Cerebellar nuclear complex (tissue), 1 donor: ENCODE measurements at places on chromosomes 16 and 17.

DNA sequence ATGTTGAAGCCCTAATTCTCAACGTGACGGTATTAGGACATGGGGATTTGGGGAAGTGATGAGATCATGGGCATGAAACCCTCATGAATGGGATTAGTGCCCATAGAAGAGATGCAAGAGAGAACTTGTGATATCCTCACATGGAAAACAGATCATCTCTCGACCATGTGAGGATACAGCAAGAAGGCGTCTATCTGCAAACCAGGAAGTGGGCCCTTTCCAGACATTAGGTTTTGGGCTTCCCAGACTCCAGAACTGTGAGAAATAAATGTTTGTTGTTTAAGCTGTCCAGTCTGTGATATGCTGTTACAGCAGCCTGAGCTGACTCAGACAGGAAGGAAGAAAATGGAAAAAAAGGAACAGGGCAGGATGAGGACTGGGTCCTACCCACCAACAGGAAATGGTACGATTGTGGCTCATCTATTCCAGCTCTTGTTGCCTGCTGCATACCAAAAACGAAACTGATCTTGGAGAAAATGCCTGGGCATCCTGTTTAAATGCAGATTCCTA, 21.9 kb upstream of the SSTR2 start:
- DNase-seq, result no peak

GRCh38 chr16:88967830-88968588, 9.0 kb downstream of the CBFA2T3 start:
- DNase-seq, result no peak

- DNase-seq, result no peak
These were observed 12.7 kb downstream of the SEC14L1 start for GRCh38 chr17:77153472-77153871.

DNA sequence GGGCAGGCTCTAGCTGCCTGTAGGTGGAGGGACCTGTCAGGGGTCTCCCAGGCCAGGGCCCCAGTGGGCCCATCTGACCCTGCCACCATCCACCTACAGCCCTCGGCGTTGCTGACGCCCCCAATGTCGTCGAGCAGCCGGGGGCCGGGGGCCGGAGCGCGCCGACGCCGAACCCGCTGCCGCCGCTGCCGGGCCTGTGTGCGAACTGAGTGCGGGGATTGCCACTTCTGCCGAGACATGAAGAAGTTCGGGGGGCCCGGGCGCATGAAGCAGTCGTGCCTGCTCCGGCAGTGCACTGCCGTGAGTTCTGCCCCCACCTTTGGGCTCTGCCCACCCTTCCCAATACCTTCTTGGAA, 2.2 kb downstream of the FBXL19 start:
- no peak for DNase-seq

DNA sequence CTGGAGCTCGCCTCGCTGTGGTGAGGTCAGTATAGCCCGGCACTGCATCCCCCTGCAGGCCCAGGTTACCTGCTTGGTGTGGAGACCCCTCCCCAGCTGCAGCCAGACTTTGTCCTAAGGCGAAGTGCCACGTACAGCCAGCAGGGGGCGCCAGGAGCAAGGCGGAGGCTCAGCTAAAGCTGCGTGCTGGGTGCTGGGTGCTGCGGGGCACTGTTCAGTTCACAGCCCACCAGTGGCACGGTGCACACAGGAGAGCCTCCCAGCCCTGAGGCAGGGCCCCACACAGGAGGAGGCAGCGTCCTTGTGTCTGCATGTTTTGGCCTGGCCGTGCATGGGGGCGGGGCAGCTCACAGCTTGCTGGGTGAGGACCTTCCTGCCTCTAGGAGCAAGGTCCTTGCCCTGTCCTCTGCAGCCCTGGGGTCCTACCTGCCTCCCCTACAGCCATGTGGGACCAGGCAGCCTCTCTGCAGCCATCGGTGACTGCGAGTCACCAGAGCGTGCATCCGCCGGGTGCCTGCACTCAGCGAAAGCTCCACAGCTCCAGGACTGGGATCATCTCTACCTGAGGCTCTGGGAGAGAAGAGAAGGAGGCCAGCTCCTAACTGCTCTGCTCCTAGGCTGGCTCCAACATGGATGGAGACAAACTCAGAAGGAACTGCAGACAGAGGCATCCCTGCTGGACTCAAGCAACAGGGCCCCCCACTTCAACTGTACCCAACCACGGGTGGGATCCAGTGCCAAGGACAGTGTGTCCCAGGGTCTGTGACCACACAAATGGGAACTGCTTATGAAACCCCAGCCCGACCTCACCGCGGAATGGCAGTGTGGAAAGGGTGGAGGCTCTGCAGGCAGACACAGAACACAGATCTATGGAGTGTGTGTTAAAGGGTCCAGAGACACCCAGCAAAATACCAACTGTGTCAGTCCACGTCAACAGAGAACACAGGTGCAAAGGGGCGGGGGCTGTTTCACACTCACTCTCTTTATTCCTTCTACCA, 19.0 kb downstream of the SLC7A5 start:
- no peak for DNase-seq

DNA sequence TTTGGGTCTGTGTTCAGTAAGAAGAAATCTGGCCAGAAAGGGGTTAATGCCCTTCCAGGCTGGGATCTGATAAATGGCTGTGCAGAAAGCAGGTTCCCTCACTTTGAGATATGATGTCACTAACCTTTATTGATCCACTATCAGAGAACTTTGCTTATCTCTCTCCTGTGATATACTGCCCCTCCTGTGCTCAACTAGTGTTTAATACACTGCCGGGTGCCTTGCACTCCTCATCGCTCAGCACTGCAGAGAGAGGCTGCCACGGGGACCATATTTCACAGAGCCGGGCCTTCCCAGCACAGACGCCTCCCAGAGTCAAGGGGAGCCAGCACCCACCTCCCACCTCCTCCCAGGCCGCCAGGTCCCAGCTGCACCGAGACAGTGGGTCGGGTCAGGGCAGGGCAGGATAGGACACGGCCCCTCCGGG, 20.2 kb downstream of the ZFHX3 start:
- DNase-seq, result no peak

DNA sequence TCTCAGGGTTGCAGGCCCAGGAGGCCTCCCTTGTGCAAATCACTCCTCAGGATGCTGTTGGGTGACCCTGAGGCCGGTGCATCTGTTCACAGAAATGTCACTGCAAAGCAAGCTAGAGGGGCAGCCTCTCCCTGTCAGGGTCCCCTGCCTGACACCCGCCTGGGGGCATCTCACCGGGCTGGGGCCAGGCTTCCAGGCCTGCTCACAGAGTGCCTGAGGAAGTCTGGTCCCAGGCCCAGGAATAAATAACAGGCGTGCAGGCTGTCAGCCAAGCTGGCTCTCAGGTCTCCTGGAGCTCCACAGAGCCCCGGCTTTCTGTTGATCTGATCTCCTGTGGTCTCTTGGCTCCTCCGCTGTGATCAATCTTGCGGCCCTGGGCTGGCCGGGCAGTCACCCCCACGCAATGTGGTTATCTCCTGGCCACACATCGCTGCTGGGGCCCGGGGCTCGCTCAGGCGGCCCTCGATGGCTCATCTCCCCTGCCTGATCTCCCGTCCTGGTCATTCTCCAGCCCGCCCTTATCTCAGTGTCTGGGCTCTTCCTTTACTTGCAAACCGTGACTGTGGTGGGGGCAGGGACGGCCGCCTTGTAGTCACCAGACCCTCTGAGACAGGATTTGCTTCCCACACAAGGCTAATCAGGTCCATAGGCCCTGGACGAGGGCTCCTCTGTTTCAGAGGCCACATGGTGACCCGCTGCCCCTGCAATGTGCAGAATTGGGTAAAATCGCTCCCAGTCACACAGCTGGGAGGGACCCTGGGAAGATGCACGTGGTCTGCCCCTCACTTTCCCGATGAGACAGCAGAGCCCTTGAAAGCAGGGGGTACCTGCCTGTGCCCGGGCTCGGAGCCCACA, 231.2 kb upstream of the GSE1 start:
- no peak for DNase-seq

- DNase-seq, result no peak
These were observed 33.1 kb upstream of the HERPUD1 start for GRCh38 chr16:56898847-56899246.

GRCh38 chr17:14699574-14700185, 398.8 kb downstream of the HS3ST3B1 start:
- DNase-seq, result no peak

DNA sequence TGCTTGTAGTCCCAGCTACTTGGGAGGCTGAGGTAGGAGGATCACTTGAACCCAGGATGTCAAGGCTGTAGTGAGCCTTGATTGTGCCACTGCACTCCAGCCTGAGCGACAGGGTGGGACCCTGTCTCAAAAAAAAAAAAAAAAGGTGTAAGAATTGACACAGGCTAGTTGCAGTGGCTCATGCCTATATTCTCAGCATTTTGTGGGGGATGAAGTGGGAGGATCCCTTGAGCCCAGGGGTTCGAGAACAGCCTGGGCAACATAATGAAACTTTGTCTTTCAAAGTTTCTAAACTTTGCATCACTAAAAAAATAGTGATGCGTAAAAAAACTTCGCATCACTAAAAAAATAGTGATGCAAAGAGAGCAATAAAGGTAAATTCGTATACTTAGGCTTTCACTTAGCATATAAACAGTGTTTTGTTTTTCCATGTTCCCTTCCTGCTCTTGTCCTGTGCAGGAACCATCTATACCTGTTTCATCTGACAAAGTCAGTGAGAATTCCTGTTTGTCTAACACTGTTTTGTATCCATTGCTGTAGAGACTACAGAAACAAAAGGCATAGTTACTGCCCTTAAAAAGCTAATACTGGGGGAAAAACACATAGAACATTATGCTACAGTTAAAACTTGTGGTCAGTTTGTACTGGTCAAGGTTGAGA, 32.1 kb downstream of the CTCF start:
- DNase-seq, result no peak

- no peak for DNase-seq
These were observed 36.1 kb downstream of the GOSR1 start for GRCh38 chr17:30513346-30513745.

- DNase-seq, result peak; percentile 77
These were observed 5.2 kb downstream of the CACNA1G start for GRCh38 chr17:50565402-50566350.

- DNase-seq, result no peak
These were observed 6.8 kb upstream of the ANKS4B start for GRCh38 chr16:21226749-21227148.

DNA sequence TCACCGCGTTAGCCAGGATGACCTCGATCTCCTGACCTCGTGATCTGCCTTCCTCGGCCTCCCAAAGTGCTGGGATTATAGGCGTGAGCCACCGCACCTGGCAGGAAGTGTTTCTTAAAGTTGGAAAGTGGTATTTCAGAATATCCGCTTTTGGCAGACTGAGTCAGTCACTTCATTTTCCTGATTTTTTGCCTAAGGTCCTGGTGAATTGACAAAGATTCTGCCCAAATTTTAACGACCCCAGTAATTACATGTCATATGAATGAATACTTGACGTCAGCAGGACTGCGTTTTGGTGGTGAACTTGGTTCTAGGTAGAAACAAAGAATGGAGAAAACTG, 4.5 kb upstream of the BRCA1 start:
- DNase-seq, result no peak

GRCh38 chr17:21360048-21360447, 16.1 kb upstream of the KCNJ12 start:
- no peak for DNase-seq

DNA sequence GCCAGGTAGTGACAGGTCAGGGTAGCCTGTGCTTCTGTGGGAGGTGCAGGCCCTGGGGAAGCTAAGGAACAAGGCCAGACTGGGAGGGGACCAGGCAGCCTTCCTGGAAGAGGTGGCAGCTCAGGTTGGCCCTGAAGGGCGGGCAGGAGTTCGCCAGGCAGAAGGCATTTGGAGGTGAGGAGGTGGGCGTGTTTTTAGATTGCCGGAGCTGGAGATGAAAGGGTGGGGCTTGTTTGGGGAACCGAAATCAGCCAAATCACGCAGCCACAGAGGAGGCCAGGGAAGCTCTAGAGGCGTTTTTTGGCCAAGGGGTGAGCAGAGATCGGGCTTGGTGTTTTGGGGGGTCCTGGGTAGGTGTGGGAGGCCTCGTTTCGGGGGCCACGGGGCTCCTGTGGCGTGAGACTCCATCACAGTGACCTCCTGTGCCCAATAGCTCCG, 7.6 kb downstream of the ADCY7 start:
- no peak for DNase-seq

- no peak for DNase-seq
These were observed 42.5 kb downstream of the PSME3IP1 start for GRCh38 chr16:57143149-57143921.

DNA sequence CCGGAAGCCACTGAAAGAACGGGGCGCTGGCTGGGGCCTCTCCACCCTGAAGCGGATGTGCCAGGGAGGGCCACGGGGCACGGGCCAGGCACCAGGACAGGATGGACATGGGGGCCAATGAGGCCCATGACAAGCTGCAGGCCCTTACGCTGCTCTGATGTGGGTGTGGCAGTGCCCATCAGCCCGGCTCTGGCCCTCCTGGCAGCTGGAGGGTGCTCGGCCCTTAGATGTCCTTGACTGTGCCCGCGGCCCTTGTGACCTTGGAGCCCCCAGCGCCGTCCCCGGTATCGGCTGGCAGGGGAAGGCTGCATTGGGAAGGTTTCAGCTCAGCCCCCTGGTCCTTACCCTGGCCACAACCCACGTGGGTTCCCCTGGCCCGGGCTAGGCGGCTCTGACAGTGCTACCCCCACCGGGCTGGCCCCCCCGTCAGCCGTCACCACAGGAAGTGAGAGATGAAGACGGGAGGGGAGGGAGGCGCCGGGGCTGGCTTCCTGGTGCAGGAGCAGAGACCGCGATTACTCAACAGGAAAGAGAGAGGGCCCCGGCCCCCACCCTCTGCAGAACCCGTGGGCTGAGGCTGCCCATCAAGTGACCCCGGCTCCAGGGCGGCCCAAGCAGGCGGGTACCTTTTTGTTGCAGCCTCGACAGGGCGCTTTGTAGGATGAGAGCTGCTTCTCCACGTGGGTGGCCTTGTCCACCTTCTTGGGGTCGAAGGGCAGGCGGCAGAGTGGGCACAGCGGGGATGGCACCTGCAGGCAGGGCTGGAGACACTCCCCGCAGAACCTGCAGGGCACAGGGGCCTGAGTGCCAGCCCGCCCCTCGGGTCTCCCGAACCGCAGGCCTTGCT, 5.3 kb downstream of the RNF166 start:
- no peak for DNase-seq

GRCh38 chr16:51149721-51150164, 1.3 kb downstream of the SALL1 start:
- no peak for DNase-seq

- DNase-seq, result no peak
These were observed 5.2 kb downstream of the KRT14 start for GRCh38 chr17:41581366-41582060.

GRCh38 chr17:34153991-34154390, 101.1 kb upstream of the CCL2 start:
- DNase-seq, result no peak

DNA sequence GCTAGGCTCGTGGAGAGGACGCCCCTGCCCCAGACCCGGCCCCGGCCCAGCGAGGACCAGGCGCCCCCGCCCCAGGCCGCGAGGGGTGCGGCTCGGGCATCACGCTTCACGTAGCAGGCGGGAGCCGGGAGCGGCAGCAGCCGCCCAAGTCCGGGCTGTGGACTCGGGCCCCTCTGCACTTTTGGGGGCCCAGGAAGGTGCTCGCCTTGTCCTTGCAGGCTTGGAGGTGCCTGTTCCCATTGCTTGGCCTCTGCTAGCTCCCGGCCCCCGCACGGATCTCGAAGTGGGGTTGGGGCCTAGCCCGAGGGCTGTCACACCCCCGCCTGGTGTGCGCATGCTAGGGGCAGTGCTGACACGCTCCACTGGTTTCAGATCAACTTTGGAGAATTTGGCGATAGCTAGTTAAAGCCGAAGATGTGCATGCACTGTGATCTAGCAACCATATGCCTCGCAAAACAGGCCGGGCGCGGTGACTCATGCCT, 55.7 kb downstream of the WSB1 start:
- no peak for DNase-seq
